ENCODE measurements at places on chromosomes 6 and 20. TPM values are rescaled to one million over a fixed set of nuclear protein-coding genes. Genes with fewer than 3 reads are reported as not detected.

The FOXC1 gene
- total RNA-seq: 7.1 TPM

The MOXD1 gene
- total RNA-seq: 2.9 TPM

The LGSN gene
- not detected for total RNA-seq

The BACH2 gene
- 22.3 TPM for total RNA-seq

The CTAGE9 gene
- total RNA-seq: not detected

The MLN gene
- not detected for total RNA-seq

The CGA gene
- total RNA-seq: not detected

The BCAS1 gene
- not detected for total RNA-seq

The ID1 gene
- 380 TPM for total RNA-seq

The C6orf58 gene
- total RNA-seq: not detected

The RRAGD gene
- total RNA-seq: 1.9 TPM

The C6orf163 gene
- total RNA-seq: 3.3 TPM

The PMEPA1 gene
- 18.8 TPM for total RNA-seq

DNA sequence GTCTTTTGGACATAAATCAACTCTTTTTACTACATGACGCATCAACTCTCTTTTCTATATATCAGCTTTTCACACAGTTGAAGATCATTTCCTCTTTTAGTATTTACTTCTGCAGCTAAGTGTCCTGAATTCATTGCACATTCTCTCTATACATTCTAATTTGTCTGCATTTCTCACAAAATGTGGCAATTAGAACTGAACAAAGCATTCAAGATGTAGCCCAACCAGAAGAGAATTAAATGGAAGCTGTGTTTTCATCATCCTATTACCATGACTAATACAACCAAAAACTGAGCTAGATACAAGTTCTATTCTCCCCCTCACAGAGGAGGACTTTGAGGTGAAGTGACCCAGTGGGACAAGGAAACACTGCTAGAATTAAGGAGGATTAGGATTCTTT, 86.9 kb downstream of the PLCG1 start:
- H3K27me3 ChIP-seq: no peaks in the 10 kb centered on the region
- H3K4me1 ChIP-seq: no peaks in the 10 kb centered on the region
- H3K4me3 ChIP-seq: no peak overlapping the region

GRCh38 chr6:117550078-117550600, 52.2 kb downstream of the GOPC start:
- peaks cover 14% of the 10 kb centered on the region for H3K36me3 ChIP-seq
- H3K4me3 ChIP-seq: no peak overlapping the region
- no peaks in the 10 kb centered on the region for H3K27me3 ChIP-seq
- no peak for DNase-seq

DNA sequence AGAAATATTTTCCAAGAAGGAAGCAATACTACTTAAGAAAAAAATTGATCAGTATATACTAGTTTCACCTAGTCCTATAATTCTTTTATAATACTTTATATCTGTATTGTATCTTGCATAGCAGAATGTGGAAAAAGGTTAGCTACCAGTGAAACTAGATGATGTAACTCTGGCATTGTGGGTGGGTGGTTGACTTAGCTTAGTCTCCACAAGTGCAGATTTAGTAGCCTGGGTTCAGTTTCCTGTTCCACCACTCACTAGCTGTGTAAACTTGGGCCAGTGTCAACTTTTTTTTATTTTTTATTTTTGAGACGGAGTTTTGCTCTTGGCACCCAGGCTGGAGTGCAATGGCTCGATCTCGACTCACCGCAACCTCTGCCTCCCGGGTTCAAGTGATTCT, 2.0 kb downstream of the MUC21 start:
- no peaks in the 10 kb centered on the region for H3K4me1 ChIP-seq
- no peak overlapping the region for H3K4me3 ChIP-seq
- no peak overlapping the region for H3K27ac ChIP-seq
- DNase-seq: no peak
- H3K36me3 ChIP-seq: no peaks in the 10 kb centered on the region

GRCh38 chr20:23024701-23025100, 10.4 kb upstream of the SSTR4 start:
- no peak overlapping the region for H3K4me3 ChIP-seq
- H3K27ac ChIP-seq: no peak overlapping the region
- H3K36me3 ChIP-seq: no peaks in the 10 kb centered on the region
- no peak for DNase-seq

GRCh38 chr20:32507998-32508774, 76.9 kb downstream of the NOL4L start:
- H3K27me3 ChIP-seq: no peaks in the 10 kb centered on the region
- no peaks in the 10 kb centered on the region for H3K36me3 ChIP-seq
- DNase-seq: peak; percentile 41
- H3K27ac ChIP-seq: no peak overlapping the region
- H3K4me1 ChIP-seq: peaks cover 6% of the 10 kb centered on the region

- no peak overlapping the region for H3K4me3 ChIP-seq
- no peaks in the 10 kb centered on the region for H3K4me1 ChIP-seq
- DNase-seq: no peak
- H3K27ac ChIP-seq: no peak overlapping the region
- no peaks in the 10 kb centered on the region for H3K36me3 ChIP-seq
- no peaks in the 10 kb centered on the region for H3K27me3 ChIP-seq
Measured at GRCh38 chr6:124226396-124226795, 422.7 kb downstream of the NKAIN2 start.

- H3K27me3 ChIP-seq: no peaks in the 10 kb centered on the region
- H3K36me3 ChIP-seq: no peaks in the 10 kb centered on the region
- H3K27ac ChIP-seq: no peak overlapping the region
- H3K4me3 ChIP-seq: no peak overlapping the region
Measured at GRCh38 chr6:68054756-68055155, 580.3 kb upstream of the ADGRB3 start.

GRCh38 chr6:36906539-36907325, 21.0 kb downstream of the C6orf89 start:
- H3K4me3 ChIP-seq: no peak overlapping the region
- H3K27ac ChIP-seq: no peak overlapping the region
- H3K36me3 ChIP-seq: peaks cover 7% of the 10 kb centered on the region

GRCh38 chr20:56245761-56246160, 2.8 kb upstream of the MC3R start:
- no peak for DNase-seq
- H3K27ac ChIP-seq: no peak overlapping the region
- no peaks in the 10 kb centered on the region for H3K36me3 ChIP-seq
- no peaks in the 10 kb centered on the region for H3K4me1 ChIP-seq
- H3K4me3 ChIP-seq: no peak overlapping the region

- H3K27ac ChIP-seq: no peak overlapping the region
- no peak overlapping the region for H3K4me3 ChIP-seq
- peaks cover 94% of the 10 kb centered on the region for H3K36me3 ChIP-seq
Measured at GRCh38 chr20:56372850-56373249, 14.1 kb downstream of the FAM210B start.

DNA sequence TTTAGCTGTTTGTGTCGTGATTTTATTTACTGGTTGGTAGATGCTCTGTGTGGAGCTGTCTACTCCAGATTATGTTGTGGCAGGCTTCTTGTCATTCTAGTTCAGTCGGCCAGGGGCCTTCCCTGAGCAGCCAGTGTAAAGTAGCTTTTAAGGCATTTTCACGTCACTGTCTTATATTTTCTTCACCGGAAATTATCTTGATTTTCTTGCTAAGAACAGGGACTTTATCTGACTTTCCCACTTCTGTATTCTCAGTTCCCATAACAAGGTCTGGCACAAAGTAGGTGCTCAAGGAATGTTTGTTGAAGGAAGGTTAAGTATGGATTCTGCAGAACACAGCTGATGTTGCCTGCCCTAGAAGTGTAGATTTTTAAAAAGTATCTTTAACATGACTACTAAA, 868 bp downstream of the LTV1 start:
- H3K4me1 ChIP-seq: no peaks in the 10 kb centered on the region
- H3K27me3 ChIP-seq: no peaks in the 10 kb centered on the region
- no peak overlapping the region for H3K27ac ChIP-seq
- peaks cover 44% of the 10 kb centered on the region for H3K36me3 ChIP-seq
- DNase-seq: no peak

DNA sequence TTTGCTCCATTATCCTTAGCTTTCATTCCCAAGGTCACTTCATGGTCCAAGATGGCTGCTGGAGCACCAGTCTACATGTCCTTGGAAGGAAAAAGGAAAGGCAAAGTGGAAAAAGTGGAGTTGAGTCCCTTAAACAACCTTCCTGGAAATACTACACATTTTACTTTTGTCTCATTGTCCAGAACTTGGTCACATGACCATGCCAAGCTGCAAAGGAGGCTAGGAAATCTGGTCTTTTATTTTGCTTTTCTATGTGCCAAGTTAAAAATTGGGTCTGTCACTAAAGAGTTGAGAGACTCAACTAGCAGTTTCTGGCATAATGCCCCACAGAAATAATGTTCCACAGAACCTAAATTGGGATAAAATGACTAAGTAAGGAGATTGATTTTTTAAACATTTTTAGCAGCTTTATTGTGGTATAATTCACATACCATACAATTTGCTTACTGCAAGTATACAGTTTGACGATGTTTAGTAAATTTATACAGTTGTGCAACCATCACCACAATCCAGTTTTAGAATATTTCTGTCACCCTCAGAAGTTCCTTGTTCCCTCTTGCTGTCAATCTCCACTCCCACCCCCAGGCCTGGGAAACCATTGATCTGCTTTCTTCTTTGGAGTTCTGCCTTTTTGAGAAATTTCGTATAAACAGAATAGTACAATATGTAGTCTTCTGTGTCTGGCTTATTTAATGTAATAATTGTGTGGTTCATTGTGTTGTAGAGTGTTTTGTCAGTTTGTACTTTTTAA, 5.6 kb upstream of the CHD6 start:
- H3K27me3 ChIP-seq: no peaks in the 10 kb centered on the region
- no peak overlapping the region for H3K27ac ChIP-seq
- no peak for DNase-seq
- no peaks in the 10 kb centered on the region for H3K36me3 ChIP-seq

DNA sequence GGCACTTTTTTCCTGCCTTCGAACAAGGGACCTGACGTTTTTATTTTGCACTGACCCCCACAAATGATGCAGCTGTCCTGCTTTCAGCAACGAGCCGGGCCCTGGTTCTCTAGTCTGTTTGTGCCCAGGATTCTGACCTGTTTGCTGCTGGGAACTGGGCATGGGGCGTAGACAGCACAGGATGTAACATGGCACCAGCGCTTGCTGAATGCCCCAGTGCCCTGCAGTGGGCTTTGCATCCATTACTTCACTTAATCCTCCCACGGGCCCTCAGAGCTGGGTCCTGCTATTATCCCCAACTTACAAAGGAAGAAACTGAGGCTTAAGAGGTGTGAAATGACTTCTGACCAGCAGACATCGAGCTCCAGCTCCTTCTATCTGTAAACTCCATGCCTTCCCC, 80.4 kb upstream of the PMEPA1 start:
- no peak overlapping the region for H3K27ac ChIP-seq
- DNase-seq: peak; percentile 36
- H3K36me3 ChIP-seq: no peaks in the 10 kb centered on the region

DNA sequence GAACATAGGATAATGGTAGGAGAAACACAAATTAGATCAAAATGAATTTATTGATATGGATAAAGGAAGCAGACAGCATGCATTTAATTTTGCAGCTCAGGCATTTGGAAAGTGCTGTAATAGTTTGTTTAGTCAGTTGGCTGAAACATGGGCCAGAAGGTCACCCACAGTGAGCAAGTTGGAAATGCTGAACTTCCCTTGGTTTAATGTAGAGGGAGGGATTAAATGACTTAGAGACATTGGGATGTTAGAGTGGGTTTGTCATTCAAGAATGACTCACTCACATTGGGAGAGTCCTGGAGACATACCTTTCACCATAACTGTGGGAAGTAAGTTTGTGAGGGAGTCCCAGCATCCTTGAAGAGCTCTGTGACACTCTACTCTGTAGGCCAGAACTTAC, 231.5 kb upstream of the PLCB4 start:
- H3K27me3 ChIP-seq: no peaks in the 10 kb centered on the region
- no peak overlapping the region for H3K27ac ChIP-seq
- no peak overlapping the region for H3K4me3 ChIP-seq
- no peaks in the 10 kb centered on the region for H3K36me3 ChIP-seq
- no peaks in the 10 kb centered on the region for H3K4me1 ChIP-seq

GRCh38 chr6:16130932-16131387, 2.1 kb downstream of the MYLIP start:
- H3K27ac ChIP-seq: no peak overlapping the region
- peaks cover 21% of the 10 kb centered on the region for H3K4me1 ChIP-seq
- H3K36me3 ChIP-seq: peaks cover 10% of the 10 kb centered on the region
- H3K4me3 ChIP-seq: peak overlapping the region; percentile 83
- no peaks in the 10 kb centered on the region for H3K27me3 ChIP-seq
- no peak for DNase-seq

- no peak overlapping the region for H3K27ac ChIP-seq
- no peak for DNase-seq
- H3K36me3 ChIP-seq: no peaks in the 10 kb centered on the region
- H3K27me3 ChIP-seq: no peaks in the 10 kb centered on the region
Measured at GRCh38 chr6:154010371-154010770, 28.7 kb upstream of the OPRM1 start.

GRCh38 chr20:41476013-41476441, 109.4 kb upstream of the EMILIN3 start:
- peak overlapping the region; percentile 97 for H3K27ac ChIP-seq
- H3K4me1 ChIP-seq: no peaks in the 10 kb centered on the region
- no peak for DNase-seq
- H3K4me3 ChIP-seq: no peak overlapping the region
- no peaks in the 10 kb centered on the region for H3K27me3 ChIP-seq
- peaks cover 37% of the 10 kb centered on the region for H3K36me3 ChIP-seq

DNA sequence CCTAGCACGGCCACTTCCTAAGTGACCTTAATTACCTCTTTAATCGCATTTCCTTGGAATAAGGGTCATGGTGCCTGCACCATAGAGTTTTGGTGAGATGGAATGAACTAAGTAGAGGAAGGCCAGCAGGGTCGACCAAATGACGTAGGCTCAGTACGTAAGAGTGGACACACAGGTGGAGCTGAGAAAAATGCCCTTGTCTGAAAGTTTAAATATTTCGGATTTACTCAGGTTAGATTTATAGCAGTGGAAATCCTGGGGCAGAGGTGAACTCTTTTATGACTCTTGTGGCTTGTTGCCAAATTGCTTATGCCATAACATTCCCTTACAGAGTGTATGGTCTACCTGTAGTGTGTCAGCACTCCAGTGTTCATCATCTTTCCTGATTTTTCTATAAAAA, 23.6 kb upstream of the BTBD3 start:
- no peaks in the 10 kb centered on the region for H3K4me1 ChIP-seq
- H3K36me3 ChIP-seq: no peaks in the 10 kb centered on the region
- H3K27ac ChIP-seq: no peak overlapping the region
- DNase-seq: no peak

Data from endodermal cell (in vitro differentiated cells).